NCI-H146 (cell line): ENCODE measurements at places on chromosomes 4 and X.

GRCh38 chr4:660401-660800, 13.7 kb downstream of the ATP5ME start:
- no peak for DNase-seq

GRCh38 chr4:142961866-142962265, 115.8 kb upstream of the INPP4B start:
- DNase-seq = no peak

DNA sequence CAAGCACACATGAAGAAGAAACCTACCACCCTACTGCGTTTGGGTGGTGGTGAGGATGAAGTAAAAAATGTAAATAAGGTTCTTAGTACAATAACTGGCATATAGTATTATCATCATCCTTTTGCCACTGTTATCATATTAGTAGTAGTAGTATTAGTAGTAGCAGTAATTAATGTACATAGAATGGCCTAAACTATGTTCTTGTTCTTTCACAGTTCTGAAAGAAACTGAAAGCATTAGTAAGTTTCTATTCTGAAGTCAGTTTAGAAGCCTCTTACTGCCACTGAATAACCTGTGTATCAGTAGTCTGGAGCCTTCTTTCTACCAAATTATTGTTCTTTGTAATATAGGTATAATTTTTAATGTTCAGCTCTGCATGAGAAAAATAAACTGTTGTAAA, 21.0 kb downstream of the COL4A6 start:
- no peak for DNase-seq

- no peak for DNase-seq
These were observed 48.6 kb upstream of the GYPA start for GRCh38 chr4:144189121-144189520.

GRCh38 chr4:1748465-1748995, 27.2 kb downstream of the TACC3 start:
- DNase-seq = peak; percentile 76

DNA sequence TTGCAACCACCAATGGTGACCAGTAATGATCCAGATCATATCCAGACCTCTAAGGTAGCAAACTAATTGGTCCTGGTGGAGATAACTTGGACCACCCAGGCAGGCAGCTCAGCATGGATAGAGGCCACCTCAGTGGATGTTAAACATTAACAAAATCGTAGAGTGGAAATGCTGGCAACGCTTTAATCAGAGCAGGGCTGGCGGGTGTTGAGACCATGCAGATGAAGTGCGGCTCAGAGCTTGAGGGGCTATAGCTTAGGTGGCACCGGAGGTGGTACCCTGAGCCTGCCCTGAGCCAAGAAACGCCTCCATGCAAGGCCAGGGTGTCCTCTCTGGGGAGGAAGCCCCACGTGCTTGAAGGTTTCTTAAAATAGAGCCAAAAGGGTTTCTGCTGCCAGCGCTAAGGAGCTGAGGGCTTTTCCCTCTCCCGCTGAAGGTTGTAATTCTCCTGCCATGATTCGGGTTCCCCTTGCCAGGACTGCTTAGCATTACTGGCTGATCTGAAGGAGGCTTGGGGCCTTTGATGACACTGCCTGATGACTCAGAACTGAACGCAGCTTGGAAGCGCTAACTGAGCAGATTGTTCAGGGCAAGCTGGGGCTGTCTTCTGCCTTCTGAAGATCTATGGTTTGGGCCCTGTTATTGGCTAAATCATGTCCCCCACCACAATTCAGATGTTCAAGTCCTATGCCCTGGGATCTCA, 177.8 kb upstream of the ATP6AP2 start:
- no peak for DNase-seq

GRCh38 chr4:124940387-124940786, 227.9 kb upstream of the ANKRD50 start:
- DNase-seq = no peak

DNA sequence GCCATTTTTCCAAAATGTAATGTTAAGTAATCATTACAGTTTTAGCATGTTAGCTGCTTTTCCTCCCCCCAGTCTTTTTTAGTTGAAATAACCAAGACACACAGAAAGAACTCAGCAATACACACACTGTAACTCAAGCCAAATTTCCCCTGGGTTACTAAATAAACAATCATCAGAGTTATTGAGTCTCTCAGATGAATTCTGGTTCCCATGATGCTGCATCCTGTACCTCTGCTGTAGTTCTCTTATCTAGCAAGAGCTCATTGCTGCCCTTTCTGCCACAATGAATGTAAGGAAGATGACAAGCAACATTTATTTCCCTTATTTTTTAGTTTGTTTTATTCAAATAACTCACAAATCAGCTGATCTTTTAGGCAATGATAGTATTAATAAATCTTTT, 185.1 kb downstream of the ARHGAP6 start:
- no peak for DNase-seq

GRCh38 chrX:152656087-152656486, 18.4 kb downstream of the GABRQ start:
- no peak for DNase-seq

GRCh38 chr4:59920416-59920815, 1279.7 kb upstream of the ADGRL3 start:
- DNase-seq = no peak

DNA sequence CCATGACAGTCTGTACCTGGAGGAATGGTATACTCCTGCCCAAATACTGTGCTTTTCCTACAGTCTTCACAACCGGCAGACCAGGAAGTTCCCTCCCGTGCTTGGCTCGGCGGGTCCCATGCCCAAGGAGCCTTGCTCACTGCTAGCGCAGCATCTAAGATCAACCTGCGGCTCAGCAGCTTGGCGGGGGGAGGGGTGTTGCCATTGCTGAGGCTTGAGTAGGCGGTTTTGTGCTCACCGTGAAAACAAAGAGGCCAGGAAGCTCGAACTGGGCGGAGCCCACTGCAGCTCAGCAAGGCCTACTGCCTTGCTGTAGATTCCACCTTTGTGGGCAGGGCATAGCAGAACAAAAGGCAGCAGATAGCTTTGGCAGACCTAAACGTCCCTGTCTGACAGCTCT, 152.7 kb downstream of the TEX11 start:
- peak; percentile 4 for DNase-seq

DNA sequence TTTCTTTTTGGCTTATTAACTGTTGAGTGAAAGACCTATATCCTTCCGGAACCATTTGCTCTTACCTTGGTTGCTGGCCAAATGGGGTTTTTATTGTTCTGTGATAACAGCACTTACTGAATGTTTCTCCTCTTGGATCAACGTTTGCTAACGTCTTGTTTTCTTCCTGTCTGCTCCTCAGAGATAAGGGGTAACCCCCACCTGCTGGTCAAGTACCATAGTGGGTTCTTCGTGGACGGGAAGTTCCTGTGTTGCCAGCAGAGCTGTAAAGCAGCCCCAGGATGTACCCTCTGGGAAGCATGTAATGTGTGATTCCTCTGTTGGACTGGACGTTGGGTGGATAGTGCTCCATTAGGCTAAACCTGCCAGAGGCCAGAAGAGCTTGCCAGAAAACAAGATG, 15.3 kb downstream of the BMX start:
- DNase-seq = no peak

DNA sequence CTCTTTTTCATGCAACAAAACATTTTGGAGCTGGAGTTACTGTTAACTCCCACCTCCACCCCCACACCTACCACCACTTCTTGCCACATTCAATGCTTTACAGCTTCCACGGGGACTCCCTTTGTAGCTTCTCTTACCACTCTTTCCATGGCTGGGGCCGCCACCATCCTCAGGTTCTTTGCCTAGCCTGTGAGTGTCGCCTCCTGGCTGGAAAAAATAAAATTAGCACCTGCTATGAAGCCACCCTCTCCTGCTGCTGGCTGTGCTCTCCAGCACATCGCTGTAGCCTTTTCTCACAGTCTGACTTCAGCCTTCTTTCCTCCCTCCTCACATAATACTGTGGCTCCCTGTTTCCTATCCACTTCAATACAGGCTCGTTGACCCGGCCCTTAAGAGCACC, 114.4 kb downstream of the FRAS1 start:
- no peak for DNase-seq

GRCh38 chrX:127390316-127390715, 570.8 kb downstream of the PRR32 start:
- no peak for DNase-seq

- no peak for DNase-seq
These were observed 75.3 kb downstream of the NAP1L3 start for GRCh38 chrX:93598076-93598475.

DNA sequence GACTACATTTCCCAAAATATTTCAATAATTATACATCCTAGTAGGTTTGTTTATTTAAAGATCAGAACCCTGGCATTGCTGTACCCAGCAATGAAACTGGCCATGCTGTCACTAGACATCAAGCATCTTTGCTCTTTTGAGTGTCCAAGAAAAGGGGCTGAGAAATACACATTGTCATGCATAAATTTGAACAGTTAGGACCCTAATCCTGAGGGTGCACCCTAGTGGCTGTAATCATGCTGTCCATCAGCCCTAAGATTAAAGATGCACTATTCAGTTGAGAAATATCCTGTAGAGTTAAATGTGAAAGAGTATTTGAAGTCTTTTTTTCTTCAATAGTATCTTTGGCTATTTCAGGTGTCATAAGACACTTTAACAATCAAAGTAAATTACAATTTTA, 108.8 kb downstream of the NFKB1 start:
- no peak for DNase-seq
